ENCODE measurements at places on chromosomes 11 and 22. TPM values are rescaled to one million over a fixed set of nuclear protein-coding genes. Genes with fewer than 3 reads are reported as not detected.
A peak's percentile ranks its signal among the peaks of the same experiment; 100 is the strongest.

GRCh38 chr22:42473484-42474193 is 41.4 kb upstream of the NFAM1 start:
- DNase-seq = peak; percentile 57

DNA sequence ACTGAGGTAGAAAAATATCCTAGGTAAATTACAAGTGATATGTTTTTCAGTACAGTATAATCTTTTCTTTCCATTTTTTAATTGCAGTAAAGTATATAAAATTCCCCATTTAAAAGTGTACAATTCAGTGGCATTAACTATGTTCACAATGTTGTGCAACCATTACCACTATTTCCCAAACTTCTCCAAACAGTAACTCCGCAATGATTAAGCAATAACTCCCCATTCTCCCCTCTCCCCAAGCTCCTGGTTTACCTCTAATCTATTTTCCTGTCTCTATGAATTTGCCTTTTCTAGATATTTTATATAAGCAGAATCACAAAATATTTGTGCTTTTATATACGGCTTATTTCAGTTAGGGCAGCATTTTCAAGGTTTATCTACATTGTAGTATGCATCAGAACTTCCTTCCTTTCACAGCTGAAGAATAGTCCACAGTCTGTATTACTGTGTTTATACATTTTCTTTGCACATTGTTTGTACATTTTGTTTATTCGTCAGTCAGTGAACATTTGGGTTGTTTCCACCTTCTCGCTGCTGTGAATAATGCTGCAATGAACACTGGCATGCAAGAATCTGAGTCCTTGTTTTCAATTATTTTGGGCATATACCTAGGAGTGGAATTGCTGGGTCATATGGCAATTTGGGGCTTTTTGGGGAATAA is 110.7 kb downstream of the RPL27A start:
- no peak for DNase-seq

DNA sequence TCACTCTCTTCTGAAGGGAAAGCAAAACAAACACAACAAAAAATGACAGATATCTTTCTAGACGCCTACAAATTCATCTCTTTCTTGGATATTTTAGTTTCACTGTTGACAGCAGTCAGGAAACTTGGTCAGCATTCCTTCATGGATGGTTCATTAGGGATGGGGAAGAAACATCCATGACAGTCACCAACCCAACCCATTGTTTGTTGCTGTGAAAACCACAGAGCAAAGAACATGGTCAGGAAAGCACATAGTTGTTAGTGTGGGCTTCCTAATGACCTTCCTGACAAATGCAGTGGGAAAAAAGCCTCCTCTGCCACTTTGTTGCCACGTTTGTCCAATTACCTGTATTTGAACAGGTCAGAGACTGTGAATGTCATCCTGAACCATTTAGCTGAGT is 139.8 kb upstream of the SNX19 start:
- peak; percentile 21 for DNase-seq

DNA sequence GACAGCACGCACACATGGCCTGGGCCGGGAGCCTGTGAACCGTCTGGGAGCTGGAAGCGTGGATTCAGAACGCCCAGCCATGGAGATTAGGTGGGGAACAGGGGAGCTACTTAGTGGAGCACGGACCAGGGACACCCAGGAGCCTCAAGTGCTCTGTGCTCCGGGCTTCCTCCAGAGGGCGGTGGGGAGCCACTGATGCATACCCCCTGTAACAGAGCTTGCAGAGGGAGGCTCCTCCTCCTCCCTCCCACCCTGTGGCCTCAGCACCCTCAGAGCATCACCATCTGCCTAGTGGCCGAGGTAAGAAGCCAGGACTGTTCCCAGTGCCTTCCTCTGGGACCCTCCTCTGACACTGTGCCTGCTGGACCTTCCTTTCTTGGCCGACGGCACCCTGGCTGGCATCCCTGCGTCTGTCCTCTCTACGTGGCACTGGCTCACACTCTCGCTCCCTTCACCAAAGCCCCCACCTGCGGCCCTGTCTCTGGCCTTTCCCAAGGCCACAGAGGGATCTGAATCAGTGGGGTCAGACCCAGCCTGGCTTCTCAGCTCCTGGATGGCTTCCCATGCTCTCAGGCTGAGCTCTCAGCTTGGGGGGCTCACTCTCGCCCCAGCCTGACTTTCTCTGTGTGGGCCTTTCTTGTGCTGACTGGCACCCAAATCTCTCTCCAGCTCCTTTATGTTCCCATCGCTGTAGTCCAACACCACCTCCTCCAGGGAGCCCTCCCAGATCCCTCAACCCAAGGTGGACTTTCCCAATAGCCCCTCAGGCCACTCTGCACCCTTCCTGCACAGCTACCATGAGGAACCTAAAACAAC is 780.9 kb downstream of the BRD1 start:
- no peak for DNase-seq

DNA sequence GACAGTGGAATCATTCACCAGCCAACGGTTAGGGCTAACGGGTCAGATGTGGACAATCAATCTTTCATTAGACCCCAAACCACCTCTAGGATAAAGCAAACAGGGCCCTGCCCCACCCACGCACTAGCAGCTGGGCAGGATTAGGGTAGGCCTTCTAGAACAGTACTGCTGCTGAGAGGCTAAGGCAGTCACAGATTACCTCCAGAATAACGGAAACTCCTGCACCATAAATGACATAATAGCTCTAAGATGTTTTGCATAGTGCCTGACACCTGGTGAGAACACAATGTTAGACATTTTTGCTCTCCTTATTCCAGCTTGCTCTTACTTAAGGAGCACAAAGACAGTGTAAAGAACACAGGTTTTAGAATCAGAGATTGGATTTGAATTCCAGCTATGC is 1.8 kb downstream of the SYTL2 start:
- DNase-seq = no peak

DNA sequence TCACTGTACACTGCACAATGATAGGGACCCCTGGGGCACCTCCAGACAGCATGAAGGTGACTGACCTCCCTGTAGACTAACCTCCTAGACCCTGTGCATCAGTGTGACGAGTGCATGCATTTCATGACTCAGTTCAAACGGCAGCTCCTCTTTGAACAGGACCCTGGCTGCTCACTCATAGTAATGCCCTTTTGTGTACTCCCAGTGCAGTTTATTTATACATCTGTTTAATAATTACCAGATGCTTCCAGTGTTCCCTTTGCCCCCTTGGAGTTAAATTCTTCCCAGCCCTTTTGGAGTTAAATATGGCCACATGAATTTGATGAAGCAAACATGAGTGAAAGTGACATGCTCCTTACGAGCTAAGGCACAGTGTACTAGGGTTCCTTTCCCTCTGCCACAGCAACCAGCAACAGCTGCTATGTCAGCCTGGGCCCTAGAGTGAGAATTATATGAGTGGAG is 72.4 kb downstream of the PANX1 start:
- peak; percentile 44 for DNase-seq

DNA sequence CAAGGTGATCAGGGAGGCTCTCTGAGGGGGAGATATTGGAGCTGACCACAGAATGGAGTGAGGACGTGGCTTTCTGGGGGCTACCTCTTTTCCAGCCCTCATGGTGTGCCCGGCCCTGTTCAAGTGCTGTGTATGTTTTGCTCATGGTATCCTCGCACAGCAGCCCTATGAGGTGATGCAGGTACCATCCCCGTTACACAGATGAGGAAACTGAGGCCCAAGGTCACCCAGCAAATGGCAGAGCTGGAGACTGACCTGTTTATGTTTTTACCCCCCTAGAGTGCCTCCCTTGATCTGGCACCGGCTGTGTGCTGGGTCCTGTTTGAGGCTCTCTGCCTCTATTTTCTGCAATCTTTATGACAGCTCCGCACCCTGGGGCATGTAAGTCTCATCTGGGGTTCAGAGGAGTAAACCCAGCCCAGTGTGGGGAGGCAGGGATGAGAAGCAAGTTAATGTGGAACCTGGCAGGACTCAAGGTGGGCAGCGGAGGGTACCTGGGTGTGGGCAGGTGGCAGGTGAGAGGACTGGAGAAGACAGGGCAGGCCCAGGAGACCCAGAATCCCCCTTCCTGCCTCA is 20.8 kb downstream of the SGSM1 start:
- no peak for DNase-seq

GRCh38 chr11:34512840-34513681 is 533 bp downstream of the ELF5 start:
- DNase-seq = peak; percentile 44

GRCh38 chr11:1673446-1674172 is 23.4 kb upstream of the KRTAP5-6 start:
- DNase-seq = no peak

GRCh38 chr11:114478768-114479167 is 39.5 kb downstream of the REXO2 start:
- DNase-seq = peak; percentile 49

DNA sequence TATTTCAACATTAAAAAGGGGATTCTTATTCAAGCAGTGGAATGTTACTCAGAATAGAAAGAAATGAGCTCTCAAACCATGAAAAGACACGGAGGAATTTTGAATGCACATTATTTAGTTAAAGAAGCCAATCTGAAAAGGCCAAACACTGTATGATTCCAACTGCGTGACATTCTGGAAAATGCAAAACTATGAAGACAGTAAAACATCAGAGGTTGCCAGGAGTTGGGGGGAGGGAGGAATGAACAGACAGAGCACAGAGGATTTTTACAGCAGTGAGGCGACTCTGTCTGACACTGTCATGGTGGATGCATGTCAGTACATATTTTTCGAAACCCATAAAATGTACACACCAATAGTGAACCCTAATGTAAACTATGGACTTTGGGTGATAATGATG is 22.9 kb upstream of the THY1 start:
- no peak for DNase-seq

DNA sequence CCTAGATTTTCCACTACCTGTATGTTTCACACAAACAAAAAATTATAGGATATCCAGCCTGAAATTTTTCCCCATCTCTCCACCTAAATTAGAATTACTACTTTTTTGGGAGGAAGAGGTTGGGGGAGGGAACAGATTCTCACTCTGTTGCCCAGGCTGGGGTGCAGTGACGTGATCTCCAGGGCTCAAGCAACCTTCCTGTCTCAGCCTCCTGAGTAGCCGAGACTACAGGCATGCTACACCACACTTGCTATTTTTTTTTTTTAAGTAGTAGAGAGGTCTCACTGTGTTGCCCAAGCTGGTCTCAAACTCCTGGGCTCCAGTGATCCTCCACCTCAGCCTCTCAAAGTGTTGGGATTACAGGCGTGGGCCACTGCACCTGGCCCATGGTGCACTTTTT is 9.5 kb downstream of the JAML start:
- no peak for DNase-seq

DNA sequence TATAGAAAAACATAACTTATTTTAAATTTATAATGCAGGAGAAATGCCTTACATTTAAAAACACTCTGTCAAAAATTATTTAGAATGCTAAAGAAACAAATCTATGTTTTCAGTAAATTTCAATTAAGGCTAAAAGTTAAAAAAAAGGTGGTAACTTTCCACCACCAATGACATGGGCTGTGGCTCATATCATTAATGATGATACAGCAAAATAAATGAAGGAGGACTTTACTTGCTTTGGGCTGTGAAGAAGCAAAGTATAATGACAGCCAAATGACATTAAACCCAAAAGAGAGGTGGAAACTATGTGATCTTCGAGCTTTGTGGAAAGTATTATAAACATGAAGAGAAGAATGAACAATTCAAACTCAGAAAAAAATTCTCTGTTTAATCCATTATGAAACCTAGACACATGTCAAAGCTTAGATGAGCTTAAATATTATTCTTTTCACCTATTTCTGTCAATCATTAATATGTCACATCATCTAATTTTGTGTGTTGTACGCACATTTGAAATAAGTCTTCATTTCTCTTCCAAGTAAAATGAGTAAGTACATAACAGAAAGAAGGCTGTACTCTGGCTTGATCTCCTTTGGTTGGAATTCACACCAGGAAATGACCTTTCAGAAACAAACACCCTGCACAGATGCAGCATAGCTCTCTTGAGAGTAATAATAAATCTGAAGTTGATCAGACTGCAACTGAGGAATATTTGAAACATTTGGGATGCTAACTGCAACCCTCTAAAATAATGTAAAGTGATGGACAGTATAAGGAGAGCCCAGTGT is 265.8 kb downstream of the TTC28 start:
- DNase-seq = no peak

DNA sequence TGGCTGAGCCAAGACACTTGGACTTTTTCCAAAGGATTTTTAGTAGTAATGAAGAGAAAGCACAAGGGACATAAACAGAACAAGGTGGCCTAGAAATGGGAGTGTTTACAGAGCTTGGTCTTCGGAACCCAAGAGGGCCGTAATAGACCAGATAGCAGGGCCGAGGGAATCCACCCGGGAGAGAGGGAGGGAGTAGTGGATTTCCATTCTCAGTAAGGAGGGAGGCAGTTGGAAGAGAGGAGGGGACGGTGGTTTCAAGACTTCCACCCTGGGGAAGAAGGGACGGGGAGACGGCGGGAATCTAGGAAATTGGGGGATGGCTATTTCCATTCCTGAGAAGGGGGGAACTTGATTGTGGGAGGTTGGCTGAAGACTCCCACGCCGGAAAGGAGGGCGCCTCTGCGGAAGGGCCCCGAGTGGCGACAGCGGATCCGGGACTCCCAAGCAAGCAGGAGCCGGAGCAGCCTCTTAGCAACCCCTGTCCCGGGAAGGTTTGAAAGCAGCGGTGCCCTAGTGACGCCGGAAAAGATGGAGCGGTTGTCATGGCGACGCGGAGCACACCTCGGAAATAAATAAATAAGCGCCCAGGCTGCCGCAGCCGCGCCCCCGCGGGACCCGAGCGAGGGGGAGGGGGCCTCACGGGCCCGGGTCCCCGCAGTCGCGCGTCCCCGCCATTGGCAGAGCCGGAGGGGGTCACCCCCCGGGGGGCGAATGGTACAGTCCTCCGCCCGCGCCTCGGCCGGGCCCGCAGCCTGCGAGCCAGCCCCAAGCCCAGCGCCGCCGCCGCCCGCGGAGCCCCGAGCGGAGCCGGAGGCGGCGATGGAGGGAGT is 31.6 kb downstream of the EIF3F start:
- peak; percentile 78 for DNase-seq

GRCh38 chr11:84628871-84629620 is 998.1 kb downstream of the DLG2 start:
- DNase-seq = no peak

Gene PHF21B
- 0.98 TPM for total RNA-seq

Gene CCDC73
- total RNA-seq = not detected

Gene GATD1
- 41.7 TPM for total RNA-seq

Gene SPTY2D1
- 19.7 TPM for total RNA-seq

Gene PLAAT2
- not detected for total RNA-seq
